ENCODE measurements at places on chromosomes 16 and 17.

DNA sequence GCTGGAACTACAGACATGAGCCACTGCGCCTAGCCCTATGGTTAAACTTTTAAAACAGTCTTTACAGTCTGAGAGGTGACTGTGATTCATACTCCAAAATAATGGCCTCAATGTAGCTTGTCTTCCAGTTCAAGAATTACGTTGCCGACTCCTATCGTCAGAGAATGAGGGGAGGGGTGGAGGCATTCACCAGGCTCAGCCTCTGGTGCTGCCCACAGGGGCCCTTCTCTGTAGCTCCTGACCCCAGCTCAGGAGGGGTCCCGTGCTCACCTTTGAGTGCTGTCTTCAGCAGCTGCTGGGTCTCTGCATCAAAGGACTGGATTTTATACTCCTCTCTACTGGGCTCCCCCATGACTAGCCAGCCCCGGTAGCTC is 1.2 kb downstream of the MIF4GD start:
- no peak for DNase-seq

DNA sequence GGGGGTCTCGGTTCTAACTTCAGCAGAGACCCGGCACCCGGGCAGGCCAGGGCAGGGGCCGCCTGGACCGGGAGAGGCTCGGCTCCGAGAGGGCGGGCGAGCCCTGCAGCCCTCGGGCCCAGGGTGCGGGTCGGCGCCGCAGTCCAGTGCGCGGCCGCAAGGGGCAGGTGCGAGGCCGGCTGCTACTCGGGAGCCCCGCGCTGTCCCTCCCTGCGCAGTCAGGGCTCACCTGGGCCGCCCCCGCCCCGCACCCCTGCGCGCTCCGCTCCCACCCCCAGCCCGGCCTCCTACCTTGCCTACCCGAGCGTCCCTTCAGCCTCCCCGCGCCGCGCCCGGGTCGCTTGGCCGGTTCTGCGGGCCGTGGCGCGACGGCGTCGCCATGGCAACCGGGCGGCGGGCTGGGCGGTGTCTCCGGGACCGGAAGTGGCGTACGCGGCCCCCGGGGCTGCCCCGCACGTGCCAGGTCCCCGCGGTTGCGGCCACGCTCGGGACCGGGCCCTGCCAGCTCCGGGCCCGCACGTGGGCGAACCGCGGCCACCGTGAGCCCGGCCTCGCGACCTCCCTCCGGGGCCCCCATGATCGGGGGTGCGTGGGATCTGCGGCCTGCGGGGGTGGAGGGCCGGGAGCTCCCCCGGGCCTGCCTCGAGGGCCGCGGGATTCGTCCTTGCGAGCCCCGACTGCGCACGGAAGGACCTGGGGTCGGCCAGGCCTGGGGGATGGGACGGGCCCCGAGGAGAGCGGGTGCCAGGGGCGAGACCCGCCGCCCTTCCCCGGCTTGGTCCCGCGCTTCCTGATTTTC is at the start of gene CYB561:
Gene CYB561, minus strand, starts transcription at position 353 of the 799 bp plus-strand sequence. CDS start 8,759 bp downstream, outside the sequence.
- peak; percentile 97 for DNase-seq

DNA sequence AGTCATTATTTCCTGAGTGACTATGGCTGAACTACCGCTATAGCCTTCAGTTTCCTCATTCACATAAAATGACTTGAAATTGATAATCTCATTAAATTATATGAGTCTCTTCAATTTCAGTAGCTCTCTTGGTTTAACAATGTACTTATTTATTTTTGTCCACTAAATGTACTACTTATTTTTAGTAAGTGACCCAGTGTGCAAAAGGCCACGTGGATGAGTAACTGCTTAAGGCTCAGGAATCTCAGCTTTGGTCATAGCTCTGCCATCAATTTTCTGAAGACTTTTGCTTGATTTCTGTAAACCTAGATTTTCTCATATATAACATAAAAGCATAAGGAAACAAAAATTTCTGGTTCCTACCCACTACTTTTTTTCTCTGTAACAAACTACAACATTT is 1132.9 kb upstream of the CDH8 start:
- no peak for DNase-seq

DNA sequence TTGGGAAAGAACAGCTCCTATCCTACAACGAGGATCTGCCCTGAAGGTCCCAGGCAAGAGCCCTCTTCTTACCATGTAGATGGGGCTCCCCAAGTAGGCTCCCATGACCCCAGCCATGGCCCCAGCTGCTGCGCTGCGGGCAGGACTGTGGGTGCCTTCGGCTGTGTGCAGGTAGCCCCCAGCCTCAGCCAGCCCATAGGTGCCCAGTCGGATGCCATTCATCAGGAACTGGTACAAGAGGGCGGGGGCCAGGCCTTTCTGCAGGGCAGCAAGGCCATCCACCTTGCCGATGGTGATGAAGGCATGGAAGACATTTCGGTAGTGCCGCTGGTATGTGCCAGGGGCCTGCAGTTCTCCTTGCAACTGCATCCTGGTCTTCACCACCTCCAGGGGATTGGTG is 839 bp downstream of the SLC25A35 start:
- DNase-seq = no peak

DNA sequence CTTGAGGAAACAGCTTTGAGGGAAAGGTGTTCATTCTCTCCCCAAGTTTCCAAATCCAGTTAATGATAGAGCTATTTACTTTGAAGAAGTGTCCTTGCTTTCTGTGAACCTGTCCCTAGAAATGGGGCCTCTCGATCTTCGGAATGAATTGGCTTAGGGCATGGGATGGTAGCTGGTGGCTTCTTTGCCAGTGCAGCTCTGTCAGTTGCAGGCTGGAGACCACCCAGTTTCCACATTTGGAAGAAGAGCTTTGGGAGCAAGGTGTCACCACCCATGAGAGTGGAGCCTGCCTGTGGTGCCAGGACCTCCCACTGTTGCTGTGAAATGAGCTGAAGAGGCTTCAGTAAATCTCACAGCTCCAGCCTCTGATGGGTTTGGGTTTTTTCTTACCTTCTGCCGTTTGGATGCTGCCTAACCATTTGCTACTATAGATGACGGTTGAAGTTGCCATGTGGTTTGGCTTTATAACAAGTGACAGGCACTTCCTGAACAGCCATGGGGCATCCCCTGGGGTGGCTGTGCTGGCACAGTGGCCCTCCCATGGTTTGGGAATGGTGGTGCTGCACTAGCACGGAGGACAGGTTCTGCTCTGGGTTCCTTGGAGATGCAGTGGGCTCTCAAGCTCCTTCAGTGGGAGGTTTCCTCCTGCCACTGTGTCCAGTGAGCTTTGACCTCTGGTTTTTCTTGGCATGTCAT is 19.5 kb upstream of the SLC5A10 start:
- DNase-seq = no peak

- no peak for DNase-seq
Observed at GRCh38 chr17:41539071-41539492, 11.0 kb upstream of the KRT19 start.

GRCh38 chr17:66967837-66968543 is 3.5 kb downstream of the CACNG4 start:
- DNase-seq = no peak

DNA sequence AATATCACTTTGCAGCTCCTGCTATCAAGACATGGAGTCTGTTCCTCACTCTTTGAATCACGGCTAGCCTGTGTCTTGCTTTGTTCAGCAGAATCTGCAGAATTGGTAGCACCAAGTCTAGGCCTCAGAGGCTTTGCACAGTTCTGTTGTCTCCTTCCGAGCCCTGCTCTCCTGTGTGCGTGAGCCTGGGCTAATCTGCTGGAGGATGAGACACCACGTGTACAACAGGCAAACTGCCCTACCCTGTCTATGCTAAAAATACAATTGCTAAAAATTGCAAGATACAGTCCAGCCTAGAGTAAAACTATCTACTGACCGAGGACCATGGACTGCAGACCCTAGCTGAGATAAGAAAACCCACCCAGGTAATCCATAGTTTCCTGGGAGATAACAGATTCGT is 484.7 kb downstream of the NPIPA7 start:
- no peak for DNase-seq
